Left colon (tissue), 2 donors: ENCODE measurements at places on chromosomes 5 and 9. TPM values are rescaled to one million over a fixed set of nuclear protein-coding genes. Genes with fewer than 3 reads are reported as not detected.

- no peak for DNase-seq
These were observed 616.6 kb downstream of the GABRG2 start for GRCh38 chr5:162684145-162684544.

- DNase-seq: no peak
These were observed 55.7 kb downstream of the HSD17B3 start for GRCh38 chr9:96246267-96246671.

DNA sequence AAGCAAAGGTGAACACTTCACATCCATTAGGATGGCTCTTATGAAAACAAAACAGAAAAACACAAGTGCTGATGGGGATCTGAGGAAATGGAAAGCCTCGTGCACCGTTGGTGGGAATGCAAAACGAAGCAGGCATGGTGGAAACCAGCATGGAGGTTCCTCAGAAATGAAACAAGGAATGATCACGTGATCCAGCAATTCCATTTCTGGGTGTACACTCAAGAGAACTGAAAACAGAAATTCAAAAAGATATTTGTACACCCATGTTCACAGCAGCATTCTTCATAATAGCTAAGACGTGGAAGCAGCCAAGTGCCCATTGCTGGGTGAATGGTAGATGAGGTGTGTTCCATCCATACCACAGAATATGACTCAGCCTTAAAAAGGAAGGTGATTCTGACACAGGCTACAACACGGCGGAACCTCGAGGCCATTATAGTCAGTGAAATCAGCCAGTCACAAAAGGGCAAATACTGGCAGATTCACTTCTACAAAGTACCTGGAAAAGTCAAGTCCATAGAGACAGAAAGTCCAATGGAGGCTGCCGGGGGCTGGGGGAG, 87.2 kb upstream of the RAPGEF1 start:
- DNase-seq: no peak

DNA sequence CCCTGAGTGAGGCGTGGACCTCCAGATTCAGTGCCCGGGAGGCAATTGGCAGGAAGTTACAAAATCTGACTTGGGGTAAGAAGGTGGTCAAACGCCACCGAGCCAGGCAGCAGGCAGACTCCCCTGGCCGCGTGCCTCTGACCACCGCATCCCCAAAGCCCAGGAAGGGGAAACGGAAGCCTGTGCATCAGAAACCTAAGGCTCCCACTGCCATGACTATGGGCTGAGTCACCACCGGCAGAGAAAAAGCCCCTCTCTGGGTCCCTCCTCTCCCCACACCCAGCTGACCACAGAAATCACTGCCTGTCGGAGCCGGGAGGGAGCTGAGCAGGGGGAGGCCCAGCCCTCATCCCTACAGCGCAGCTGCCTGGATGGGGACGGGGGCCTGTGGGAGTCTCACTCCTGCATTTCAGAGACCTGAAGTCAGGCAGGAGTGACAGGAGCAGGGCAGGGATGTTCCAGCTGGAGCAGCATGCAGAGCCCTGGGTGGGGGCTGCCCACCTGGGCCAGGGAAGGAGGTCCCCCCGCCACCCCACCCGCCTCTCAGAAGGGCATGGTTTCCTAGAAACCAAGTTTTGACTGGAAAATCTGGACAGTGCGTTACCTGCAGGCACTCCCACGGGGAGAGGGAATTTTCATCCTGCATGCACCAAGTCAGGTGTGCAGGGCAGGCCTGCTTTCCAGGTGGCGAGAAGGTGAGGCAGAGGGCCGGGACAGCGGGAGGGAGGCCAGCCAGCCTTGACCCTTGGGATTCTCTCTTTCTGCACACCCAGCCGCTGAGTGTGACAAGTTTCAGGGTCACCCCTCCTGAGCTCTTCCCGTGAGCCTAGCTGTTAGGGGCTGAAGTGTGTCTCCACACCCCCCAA, 68.2 kb downstream of the LRSAM1 start:
- no peak for DNase-seq

- DNase-seq: no peak
These were observed 337.4 kb upstream of the GRIA1 start for GRCh38 chr5:153153086-153153485.

DNA sequence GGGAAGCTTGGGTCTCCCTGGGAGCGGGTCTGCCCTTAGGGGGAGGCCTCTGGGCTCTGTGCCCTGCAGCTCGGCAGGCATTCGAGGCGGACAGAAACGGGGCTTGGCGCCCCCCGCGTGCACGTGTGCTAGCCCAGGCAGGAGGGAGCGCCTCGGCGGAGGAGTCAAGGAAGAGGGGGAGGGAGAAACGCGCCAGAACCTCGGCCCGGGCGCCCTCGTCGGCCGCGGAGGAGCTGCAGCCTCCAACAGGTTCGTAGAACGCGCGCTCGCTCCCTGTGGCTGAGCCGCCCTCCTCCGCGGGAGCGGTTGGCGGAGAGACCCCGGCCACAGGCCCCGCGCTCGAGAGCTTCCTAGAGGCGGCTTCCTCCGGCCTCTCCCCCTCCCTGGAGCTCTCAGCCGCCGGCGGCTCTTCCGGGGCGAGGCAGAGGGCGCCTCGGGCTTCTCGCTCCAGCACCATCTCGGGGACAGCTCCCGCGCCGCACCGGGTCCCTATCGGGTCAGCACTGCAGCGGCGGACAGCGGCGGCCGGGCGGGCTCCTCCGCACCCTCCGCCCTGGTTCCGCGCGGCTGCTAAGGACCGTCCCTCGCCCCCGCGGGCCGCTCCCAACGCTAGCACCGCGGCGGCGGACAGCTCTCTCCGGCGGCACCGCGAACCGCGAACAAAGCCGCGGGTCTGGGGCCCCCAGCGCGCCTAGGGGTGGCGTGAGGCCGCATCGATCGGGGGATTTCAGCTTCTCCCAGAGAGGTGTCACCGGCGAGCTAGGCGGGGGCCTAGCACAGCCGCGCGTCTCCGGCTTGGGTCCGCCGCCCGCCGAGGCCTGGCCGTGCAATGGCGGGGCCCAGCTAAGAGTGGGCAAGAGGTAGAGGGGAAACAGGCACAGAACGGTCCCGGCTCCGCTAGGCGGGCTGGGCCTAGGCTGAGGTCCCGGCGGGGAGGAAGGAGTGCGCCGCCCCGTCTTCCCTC, 74.6 kb upstream of the CPLX2 start:
- peak; percentile 84 for DNase-seq

GRCh38 chr9:7259544-7260241, 501.9 kb downstream of the KDM4C start:
- no peak for DNase-seq

- DNase-seq: no peak
These were observed 13.8 kb downstream of the TMEM8B start for GRCh38 chr9:35842795-35843194.

- DNase-seq: no peak
These were observed 910 bp downstream of the ENG start for GRCh38 chr9:127853312-127854183.

DNA sequence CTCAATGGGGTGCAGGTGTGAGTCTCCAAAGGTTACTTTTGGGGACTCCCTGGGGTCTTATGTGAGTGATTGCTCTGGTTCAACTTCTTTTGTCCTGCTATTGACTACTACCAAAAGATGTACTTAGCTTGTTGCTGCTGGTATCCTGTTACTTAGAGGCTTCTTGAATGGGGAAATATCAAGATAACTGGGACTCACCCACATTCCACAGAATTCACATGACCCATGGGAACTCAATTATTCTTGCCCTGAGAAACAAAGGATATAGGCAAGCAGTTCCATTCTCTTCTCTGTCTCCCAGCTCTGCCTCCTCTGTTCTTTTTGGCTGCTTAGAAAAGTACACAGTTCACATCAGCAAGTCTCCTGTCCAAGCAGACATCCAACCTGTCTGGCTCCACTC, 105.9 kb downstream of the UNC13B start:
- DNase-seq: no peak

- DNase-seq: no peak
These were observed 672.8 kb downstream of the ACTL7B start for GRCh38 chr9:108182950-108183381.

DNA sequence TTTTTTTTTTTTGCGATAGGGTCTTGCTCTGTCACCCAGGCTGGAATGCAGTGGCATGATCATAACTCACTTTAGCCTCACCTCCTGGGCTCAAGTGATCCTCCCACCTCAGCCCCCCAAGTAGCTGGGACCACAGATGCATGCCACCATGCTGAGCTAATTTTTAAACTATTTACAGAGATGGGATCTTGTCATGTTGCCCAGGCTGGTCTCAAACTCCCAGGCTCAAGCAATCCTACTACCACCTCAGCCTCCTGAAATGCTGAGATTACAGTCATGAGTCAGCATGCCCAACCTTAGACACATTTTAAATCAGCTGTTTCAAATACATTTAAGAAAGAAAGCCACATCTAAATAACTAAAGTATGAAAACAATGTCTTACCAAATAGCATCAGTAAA, 439.0 kb downstream of the EBF1 start:
- no peak for DNase-seq

GRCh38 chr5:74044936-74045335, 418.9 kb downstream of the ARHGEF28 start:
- DNase-seq: no peak

DNA sequence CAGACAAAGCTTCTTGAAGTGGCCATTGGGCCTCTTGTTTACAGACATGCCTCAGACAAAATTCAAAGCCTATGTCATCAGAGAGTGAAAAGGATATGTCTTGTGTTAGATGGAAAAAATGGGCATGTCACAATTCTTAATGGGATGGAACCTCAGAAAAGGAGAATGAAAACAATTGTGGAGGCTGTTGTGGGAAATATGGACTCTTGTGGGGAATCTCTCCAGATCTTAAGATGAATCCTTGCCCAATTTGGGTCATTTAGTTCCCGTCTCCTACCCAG, 19.5 kb downstream of the SLC22A5 start:
- no peak for DNase-seq

DNA sequence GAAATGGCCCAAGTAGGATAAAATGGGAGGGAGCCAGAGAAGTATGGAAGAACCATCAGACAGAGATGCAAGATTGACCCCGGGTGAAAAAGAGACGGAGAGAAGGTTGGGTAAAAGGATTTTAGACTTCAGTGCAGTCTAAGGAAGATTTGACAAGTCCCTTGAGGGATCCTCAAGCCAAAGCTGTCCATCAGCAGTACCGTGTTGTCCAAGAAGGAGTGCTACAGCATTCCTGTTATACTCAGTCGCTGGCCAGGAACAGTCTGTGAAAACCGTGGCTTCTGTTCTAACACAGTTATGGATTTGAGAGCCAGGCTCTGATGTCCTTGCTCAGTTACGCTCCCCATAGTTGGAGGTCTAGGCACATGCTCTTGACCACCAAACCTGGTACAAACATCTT, 383.9 kb upstream of the DAB2 start:
- no peak for DNase-seq

DNA sequence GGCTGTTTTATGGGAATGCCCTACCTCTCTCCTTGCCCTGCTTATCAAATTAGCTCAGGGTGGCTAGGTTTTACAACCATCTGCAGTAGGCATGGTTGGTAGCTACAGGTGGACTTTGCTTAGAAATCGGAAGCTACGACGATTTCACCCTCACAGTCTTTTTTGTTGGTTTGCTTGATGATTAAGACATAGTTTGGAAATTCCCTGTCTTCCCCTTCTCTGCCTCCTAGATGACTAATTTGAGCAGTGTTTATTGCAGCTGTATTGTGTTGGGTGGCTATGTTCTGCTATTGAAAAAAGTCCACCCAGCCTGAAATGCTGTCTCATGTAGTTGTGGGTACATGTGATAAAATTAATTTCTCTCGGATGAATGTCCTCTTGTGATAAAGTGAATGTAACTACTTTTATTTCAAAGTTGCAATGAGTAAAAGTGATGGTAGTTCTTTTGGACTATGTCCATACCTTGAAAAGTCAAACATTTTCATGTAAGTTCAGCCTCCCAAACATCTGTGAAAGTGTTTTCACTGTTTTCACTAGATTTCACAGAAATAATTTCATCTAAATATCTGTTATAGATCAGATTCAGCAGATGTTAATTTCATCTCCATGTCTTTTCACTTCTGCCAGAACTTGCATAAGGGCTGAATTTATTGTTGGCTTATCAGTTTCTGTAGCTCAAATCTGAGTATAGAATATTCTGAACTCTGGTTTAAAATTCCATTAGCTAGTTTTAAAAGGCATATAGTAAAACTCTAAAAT, 37.3 kb upstream of the FYB1 start:
- DNase-seq: no peak

DNA sequence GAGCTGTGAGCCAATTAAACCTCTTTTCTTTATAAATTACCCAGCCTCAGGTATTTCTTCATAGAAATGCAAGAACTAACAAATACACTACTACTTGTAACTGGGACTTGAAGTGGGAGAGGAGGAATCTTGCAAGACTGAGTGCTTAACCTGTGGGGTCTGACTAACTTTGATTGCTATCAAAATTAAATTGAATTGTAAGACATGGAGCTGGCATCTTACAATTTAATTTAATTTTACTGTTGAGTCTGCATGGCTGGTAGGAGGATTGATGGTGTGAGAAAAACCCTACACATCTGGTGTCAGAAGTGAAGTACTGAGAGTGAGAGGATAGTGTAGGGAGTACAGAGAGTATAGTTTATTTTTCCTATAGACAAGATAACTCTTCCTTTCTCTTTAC, 1259.9 kb downstream of the CDH12 start:
- DNase-seq: no peak

DNA sequence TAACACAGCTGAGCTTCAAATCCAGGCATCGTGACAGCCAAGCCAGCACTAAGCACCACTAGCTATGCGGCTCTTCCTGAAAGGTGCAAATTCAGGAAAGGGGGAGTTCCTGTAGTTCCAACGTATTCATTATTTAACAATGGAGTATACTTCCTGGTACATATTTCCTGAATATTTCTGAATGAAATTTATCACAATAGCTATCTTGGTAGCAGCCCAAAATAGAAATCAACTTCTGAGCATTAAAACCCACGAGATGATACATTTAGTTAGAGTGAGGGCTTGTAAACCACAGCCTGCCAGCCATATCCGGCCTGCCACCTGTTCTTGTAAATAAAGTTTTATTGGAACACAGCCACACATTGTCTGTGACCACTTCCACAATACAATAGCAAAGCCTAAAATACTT, 109.7 kb upstream of the RETREG1 start:
- DNase-seq: no peak

- DNase-seq: no peak
These were observed 117.7 kb downstream of the SNCAIP start for GRCh38 chr5:122429545-122430318.

DNA sequence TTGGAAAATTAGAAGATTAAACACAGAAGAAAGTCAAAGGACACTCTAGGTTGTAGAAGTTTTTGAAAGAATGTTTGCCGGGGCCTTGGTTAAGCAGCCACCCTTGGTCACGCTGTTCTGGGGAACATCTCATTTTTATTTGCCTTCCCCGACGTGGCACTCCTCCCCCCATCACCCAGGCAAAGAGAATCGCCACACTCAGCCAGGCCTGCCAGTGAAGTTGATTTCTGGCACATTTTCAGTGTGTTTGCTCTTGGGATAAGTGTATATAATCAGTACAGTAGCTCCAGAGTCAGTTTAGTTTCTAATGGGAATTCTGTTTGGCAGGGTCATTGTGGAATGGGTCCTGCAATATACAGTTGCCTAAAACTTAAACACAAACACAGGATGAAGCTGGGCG, 243.5 kb downstream of the ZSWIM6 start:
- no peak for DNase-seq

- DNase-seq: no peak
These were observed 455.6 kb upstream of the CD180 start for GRCh38 chr5:67652201-67652600.

CCDC180 gene
- 1.2 TPM for total RNA-seq

VCP gene
- total RNA-seq: 167 TPM

OR13C5 gene
- total RNA-seq: not detected

LCN12 gene
- total RNA-seq: 10.2 TPM

C5orf52 gene
- 3.9 TPM for total RNA-seq

TAF11L10 gene
- total RNA-seq: not detected

SPARC gene
- total RNA-seq: 91.3 TPM

GKAP1 gene
- total RNA-seq: 4.0 TPM

ZNF883 gene
- 0.43 TPM for total RNA-seq

CCDC187 gene
- 0.52 TPM for total RNA-seq

TEX48 gene
- not detected for total RNA-seq

CA9 gene
- 0.89 TPM for total RNA-seq

SLC24A2 gene
- 0.28 TPM for total RNA-seq
